ENCODE measurements at places on chromosomes 13 and 19.

- no peak for DNase-seq
Measured at GRCh38 chr13:107374038-107374437, 806.1 kb upstream of the ARGLU1 start.

- DNase-seq: no peak
Measured at GRCh38 chr19:18427080-18427742, 8.0 kb downstream of the SSBP4 start.

DNA sequence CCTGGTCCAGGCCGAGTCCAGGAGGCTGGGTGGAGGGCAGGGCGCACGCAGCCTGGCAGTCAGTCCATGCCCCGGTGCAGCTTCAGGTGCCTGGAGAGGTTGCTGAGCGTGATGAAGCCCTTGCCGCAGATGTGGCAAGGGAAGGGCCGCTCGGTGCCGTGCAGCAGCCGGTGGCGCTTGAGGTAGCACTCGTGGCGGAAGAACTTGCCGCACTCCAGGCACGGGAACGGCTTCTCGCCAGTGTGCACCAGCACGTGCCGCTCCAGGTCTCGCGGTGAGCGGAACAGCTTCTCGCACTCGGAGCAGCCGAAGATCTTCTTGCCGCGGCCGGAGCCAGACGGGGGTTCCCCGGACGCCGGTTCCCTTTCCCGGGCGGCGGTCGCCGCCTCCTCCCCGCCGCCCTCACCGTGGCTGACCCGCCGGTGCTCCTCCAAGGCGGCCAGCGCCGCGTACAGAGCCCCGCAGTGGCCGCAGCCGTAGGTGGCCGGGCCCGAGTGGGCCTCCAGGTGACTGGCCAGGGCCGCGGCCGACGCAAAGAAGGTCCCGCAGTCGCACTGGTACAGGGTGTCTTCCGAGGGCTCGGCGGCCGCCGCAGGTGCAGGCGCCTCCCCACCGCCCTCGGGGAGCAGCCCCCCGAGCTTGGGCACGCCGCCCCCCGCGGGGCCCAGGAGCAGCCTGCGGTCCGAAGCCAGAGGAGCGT is 6.8 kb downstream of the FIZ1 start:
- no peak for DNase-seq

- DNase-seq: peak; percentile 8
Measured at GRCh38 chr13:102198418-102199311, 203.2 kb downstream of the FGF14 start.

DNA sequence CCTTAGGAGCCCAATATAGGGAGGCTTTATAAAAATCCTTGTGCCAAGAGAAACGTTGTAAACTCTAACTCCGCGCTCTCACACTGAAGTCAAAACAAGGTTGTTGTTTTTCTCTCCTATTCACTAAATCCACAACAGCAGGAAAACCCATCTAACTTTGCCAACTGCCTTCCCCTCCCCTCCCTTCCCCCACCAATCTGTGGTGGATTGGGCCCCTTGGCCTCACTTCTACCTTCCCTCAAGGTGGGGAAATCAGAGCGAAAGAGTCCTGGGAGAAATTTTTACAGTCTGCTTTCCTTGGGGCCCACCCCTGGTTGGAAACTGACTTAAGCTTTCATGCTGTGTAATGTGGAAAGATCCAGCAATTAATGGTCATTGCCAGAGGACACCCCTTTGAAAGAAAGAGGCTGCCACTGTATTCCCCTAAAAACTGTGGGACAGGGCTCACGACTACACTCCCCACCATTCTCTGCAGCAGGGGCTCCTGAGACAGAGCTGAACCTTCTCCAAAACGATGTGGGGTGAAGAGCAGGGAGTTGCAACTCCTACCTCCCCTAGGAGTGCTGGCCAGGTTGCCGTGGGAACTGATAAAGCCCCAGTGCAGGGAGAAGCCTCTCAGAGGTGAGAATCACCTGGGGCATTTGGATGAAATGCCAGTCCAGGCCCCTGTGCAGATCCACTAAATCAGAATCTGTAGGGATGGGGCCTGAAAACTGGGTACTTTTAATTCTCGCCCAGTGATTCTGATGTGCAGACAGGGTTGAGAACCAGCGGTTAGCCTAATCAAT is 1.1 kb downstream of the DHRS12 start:
- no peak for DNase-seq

- DNase-seq: no peak
Measured at GRCh38 chr13:113923376-113924063, 50.4 kb downstream of the C13orf46 start.

- peak; percentile 69 for DNase-seq
Measured at GRCh38 chr13:101785858-101786257, 333.4 kb downstream of the ITGBL1 start.

- no peak for DNase-seq
Measured at GRCh38 chr19:3653865-3654513, 27.4 kb upstream of the CACTIN start.

- no peak for DNase-seq
Measured at GRCh38 chr13:86193281-86193680, 394.1 kb upstream of the SLITRK6 start.

- no peak for DNase-seq
Measured at GRCh38 chr13:51666839-51667238, 82.6 kb downstream of the WDFY2 start.

DNA sequence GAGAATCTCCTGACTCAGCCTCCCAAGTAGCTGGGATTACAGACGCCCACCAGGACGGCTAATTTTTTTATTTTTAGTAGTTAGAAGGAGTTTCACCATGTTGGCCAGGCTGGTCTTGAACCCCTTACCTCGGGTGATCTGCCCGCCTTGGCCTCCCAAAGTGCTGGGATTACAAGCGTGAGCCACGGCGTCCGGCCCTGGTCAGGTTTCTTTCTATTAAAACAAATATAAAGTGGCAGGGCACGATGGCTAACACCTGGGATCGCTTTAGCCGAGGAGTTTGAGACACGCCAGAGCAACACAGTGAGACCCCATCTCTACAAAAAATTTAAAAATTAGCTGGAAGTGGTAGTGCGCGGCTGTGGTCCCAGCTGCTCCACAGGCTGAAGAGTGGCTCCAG is 1.5 kb upstream of the MED25 start:
- no peak for DNase-seq

GRCh38 chr19:19489804-19490204 is 25.5 kb downstream of the TSSK6 start:
- DNase-seq: no peak

DNA sequence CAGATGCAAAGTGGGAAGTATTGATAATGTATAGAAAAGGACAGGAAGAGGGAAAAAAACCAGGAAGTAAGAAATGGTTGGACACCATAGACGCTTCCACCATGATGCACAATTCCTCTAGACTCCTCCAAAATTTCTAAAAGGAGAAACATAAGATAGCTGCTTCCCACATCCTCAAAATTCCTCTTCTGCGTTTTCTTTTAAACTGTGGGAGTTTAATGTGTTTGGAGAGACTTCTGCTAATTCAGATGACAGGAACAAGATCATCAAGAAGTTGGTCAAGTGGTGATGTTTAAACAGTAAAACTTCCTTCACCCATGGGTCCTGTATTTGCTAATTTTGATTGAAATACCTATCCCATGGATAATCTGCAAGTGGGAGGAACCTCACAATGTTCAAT is 130.2 kb downstream of the IRS2 start:
- no peak for DNase-seq

DNA sequence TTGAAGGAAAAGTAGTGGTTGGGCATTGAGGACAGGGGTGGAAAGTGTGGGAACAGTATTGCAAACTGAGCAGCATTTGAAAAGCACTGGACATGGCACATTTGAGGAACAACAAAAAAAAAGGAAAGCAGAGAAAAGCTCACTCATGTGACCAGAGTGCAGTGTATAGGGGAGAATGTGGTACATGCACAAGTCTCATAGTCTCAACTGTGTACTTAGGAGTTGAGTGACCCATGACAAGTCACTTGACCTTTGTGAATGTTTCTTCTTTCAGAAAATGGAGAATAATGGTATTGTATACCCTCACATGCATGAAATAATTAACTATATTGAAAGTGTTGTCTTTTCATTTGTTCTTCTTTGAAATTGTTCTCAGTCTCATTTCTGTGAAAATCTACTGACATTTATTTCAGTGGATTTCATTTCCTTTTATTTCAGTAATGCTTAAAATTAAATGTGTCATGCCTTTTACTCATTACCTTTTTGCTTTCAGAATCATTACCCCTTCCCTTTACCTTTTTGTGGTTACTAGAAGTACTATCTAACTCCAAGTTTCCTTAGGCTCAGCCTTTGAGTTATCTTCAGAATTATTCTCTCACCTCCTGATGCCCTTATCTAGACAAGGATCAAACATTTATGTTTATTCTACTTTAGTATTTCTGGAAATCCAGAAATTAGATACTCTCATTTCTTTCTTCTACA is 79.1 kb upstream of the MLNR start:
- no peak for DNase-seq

GRCh38 chr13:99374169-99374991 is 67.2 kb upstream of the GPR183 start:
- no peak for DNase-seq

DNA sequence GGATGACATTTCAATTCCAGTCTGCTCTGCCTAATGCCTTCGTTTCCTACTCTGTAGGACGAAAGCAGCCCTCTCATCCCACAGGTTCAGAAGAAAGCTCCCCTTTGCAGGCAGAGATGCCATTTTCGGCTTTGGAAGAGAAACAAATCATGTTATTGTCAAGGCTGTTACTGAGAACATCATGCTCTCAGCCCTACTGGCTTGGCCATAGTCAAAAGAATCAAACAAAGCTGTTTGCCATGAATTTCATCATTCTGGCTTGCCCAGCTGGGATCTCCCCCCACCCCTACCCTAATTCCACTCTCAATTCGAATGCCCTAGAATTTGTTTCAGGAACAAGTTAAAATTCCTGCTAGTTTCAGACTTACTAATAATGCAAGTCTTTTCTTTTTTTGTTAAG is 162.3 kb upstream of the SERP2 start:
- DNase-seq: peak; percentile 16

- no peak for DNase-seq
Measured at GRCh38 chr13:85544756-85545155, 254.5 kb downstream of the SLITRK6 start.

DNA sequence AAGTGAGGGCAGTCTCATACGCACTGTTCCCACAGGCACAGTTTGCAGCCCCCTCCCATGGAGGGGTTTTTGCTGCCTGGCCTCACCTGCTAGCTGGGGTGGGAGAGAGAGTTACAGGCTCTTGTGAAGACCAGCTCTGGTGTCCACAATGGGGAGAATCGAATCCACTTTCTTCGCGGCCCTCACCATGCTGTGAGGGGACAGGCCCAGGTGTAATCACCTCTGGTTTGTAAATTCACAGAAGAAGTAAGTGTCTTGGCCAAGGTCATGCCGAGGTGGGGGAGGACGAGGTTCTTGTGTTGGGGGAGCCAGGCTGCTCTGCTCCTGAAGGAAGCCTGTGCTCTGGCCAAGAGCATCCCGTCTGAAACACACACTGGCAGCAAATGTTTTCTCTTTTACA is 39.5 kb downstream of the TEX29 start:
- DNase-seq: no peak

DNA sequence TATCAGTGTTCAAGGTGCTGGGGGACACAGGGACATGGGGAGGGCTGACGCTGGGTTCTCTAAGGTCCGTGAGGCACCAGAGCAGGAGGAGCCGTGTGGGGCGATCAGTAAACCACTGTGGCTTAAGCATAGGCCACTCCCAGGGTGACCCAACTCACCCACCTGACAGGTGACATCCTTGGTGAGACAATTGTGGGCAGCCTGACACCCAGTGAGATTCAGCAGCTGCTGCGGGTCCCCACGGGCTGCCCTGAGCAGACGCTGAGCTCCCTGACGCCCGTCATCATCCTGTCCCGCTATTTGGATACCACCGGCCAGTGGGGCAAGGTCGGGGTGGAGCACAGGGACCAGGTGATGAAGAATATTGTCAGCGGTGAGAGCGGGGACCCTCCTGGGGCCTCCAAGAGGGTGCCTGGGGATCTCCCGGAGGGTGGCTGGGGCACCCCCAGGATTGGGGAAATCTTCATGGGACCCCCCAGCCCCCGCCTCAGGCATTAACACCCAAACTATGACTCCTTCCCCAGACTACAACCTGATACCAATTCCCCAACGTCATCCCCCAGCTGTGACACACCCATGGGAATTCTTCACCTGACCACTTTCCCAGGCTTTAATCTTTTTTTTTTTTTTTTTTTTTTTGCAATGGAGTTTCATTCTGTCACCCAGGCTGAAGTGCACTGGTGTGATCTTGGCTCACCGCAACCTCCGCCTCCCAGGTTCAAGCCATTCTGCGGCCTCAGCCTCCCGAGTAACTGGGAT is 33.3 kb upstream of the SHFL start:
- DNase-seq: no peak

- DNase-seq: no peak
Measured at GRCh38 chr13:80452279-80452678, 111.4 kb upstream of the SPRY2 start.

- no peak for DNase-seq
Measured at GRCh38 chr19:13269348-13269747, 119.1 kb downstream of the IER2 start.

DNA sequence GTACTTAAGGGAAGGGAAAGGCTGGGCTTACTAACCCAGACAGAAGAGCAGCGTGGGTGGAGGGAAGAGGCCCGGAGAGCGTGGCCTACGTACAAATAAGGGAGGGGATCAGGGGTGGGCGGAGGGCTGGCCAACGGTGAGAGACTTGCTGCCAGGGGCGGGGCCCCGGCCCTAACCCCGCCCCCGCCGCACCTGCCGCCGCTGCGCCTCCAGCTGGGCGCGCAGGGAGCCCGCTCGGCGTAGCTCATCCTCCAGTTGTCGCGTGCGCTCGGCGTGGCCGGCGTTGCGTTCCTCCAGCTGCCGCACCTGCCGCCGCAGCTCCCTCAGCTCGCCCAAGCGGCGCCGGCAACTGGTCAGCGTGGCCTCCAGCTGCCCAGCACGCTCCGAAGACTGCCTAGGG is 5.7 kb downstream of the HOOK2 start:
- no peak for DNase-seq

DNA sequence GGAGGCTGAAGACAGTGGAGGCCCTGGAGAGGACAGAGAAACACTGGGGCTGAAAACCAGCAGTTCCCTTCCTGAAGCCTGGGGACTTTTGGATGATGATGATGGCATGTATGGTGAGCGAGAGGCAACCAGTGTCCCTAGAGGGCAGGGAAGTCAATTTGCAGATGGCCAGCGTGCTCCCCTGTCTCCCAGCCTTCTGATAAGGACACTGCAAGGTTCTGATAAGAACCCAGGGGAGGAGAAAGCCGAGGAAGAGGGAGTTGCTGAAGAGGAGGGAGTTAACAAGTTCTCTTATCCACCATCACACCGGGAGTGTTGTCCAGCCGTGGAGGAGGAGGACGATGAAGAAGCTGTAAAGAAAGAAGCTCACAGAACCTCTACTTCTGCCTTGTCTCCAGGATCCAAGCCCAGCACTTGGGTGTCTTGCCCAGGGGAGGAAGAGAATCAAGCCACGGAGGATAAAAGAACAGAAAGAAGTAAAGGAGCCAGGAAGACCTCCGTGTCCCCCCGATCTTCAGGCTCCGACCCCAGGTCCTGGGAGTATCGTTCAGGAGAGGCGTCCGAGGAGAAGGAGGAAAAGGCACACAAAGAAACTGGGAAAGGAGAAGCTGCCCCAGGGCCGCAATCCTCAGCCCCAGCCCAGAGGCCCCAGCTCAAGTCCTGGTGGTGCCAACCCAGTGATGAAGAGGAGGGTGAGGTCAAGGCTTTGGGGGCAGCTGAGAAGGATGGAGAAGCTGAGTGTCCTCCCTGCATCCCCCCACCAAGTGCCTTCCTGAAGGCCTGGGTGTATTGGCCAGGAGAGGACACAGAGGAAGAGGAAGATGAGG is 1.5 kb downstream of the PPP1R15A start:
- no peak for DNase-seq
